Sigmoid colon (tissue), 7 donors: ENCODE measurements at places on chromosomes 4 and X.
A peak's percentile ranks its signal among the peaks of the same experiment; 100 is the strongest.

DNA sequence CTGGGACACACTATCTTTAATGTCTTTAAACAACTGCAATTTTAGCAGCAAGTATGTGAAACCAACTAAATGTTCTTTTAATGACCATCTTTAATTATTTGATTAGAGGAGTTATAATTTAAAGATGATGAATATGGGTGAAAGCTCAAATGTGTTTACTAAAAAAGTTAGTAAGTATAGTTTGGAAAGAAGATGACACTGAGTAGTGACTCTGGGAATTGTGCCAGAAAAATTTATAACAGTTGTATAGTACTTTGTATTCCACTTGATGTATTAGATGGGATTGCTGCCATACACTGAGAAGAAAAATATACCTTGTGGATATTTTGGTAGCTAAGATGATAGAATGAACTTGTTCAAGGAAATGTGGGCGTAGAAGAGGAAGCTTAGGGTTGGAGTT lies 19.5 kb upstream of the PACRGL start:
- no peak overlapping the region for H3K4me3 ChIP-seq
- no peaks in the 10 kb centered on the region for H3K36me3 ChIP-seq
- DNase-seq = no peak
- H3K27me3 ChIP-seq = no peaks in the 10 kb centered on the region
- peaks cover 28% of the 10 kb centered on the region for H3K4me1 ChIP-seq

DNA sequence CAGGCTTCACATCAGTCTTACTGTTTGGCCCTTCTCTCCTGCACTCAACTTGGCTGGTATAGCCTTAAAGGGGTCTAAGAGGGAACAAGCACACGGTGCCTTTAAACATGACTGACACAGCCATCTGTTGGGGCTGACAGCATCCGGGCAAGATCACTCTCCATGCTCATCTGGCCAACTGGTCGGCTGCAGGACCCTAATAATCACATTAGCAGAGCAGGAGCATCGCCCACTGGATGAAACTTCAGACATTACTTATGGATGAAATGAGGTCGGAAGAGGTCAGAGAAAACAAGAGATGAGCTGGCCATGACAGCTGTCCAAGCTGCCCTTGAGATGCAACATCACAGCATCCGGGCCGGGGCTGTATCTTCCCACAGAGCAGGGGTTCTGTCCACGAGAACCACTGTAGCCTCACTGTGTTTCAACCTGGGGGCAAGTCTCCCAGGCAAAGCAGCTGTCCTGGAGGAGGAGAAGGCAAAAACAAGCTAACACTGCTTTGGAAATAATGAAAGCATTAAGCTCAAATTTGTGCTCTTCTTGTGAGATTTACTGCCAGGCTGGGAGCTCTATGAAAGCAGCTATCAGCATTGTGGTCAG lies 94.4 kb upstream of the TTC29 start:
- H3K27me3 ChIP-seq = no peaks in the 10 kb centered on the region
- H3K27ac ChIP-seq = no peak overlapping the region
- H3K4me3 ChIP-seq = no peak overlapping the region

GRCh38 chrX:122441451-122441850 lies 742.6 kb upstream of the GRIA3 start:
- H3K27me3 ChIP-seq = no peaks in the 10 kb centered on the region
- no peaks in the 10 kb centered on the region for H3K36me3 ChIP-seq
- H3K4me3 ChIP-seq = no peak overlapping the region
- no peaks in the 10 kb centered on the region for H3K4me1 ChIP-seq
- no peak overlapping the region for H3K27ac ChIP-seq

- no peaks in the 10 kb centered on the region for H3K27me3 ChIP-seq
- H3K27ac ChIP-seq = no peak overlapping the region
- no peak for DNase-seq
- H3K4me3 ChIP-seq = no peak overlapping the region
- peaks cover 6% of the 10 kb centered on the region for H3K4me1 ChIP-seq
These were observed 27.0 kb downstream of the ARHGEF9 start for GRCh38 chrX:63758011-63758410.

DNA sequence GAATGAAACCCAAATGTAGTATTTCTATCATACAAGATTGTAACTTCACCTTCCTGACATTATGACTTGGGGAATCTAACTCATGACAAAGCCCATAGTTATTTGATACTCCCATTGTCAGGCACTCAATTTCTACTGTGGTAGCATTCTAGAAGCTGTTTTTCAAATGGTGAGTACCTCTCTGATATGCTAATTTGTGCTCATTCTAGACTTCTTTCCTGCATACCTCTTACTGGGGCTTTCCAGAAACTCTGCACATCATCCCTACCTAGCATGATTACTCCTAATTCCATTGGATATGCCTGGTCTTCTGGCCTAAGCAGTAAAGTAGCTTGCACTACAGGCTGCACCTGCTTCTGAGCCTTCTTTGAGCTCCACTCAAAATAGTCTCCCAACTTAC lies 50.4 kb upstream of the TMEM184C start:
- H3K36me3 ChIP-seq = no peaks in the 10 kb centered on the region
- no peak overlapping the region for H3K4me3 ChIP-seq
- H3K4me1 ChIP-seq = no peaks in the 10 kb centered on the region
- no peak overlapping the region for H3K27ac ChIP-seq
- no peaks in the 10 kb centered on the region for H3K27me3 ChIP-seq

DNA sequence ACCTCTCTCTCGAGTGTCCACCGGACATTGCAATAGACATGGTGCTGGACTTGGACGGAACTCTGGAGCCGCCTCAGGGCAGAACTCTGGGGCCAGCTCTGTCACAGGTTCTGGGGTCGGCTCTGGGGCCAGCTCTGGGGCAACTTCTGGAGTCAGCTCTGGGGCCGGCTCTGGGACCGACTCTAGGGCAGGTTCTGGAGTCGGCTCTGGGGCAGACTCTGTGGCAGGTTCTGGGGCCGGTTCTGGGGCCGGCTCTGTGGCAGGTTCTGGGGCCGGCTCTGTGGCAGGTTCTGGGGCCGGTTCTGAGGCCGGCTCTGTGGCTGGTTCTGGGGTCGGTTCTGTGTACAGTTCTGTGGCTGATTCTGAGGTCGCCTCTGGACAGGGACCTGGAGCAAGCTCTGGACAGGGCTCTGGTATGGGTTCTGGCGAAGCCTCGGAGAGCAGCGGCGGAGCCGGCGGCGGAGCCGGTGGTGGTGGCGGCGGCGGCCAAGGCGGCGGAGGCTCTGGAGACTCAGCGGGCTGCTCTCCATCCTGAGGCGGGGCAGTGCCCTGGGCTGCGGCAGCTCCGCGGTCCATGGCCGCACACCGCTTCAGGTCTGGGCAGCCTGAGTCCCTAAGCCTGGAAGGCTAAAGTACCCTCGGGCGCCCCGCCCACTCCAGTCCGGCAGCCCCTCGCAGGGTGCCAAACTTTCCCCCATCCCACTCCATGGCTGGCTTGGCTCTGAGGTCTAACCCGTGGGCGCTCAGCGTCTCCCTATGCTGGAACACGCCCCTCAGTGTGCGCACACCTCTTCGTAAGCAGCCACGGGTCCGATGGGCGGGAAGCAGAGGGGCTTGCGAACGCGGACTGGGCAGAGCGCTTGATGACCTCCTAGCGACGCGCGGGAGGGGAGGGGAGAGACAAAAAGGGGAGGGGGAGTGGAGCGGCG lies at the start of gene DGKK:
Gene DGKK, minus strand, starts transcription at position 723 of the 929 bp plus-strand sequence. Its CDS starts 147 bp downstream, at position 576.
- no peaks in the 10 kb centered on the region for H3K36me3 ChIP-seq
- no peak within 1 kb of the TSS for H3K27ac ChIP-seq
- H3K4me1 ChIP-seq = no peaks in the 10 kb centered on the region

GRCh38 chrX:110180928-110181310 lies 137.0 kb downstream of the AMMECR1 start:
- peak overlapping the region; percentile 22 for H3K27ac ChIP-seq
- H3K27me3 ChIP-seq = no peaks in the 10 kb centered on the region
- H3K4me1 ChIP-seq = no peaks in the 10 kb centered on the region
- H3K4me3 ChIP-seq = no peak overlapping the region
- no peak for DNase-seq
- no peaks in the 10 kb centered on the region for H3K36me3 ChIP-seq

- H3K4me1 ChIP-seq = peaks cover 11% of the 10 kb centered on the region
- peak; percentile 82 for DNase-seq
- H3K27ac ChIP-seq = peak overlapping the region; percentile 93
- H3K36me3 ChIP-seq = no peaks in the 10 kb centered on the region
- H3K4me3 ChIP-seq = peak overlapping the region; percentile 77
- H3K27me3 ChIP-seq = no peaks in the 10 kb centered on the region
These were observed 553 bp downstream of the SEPTIN6 start for GRCh38 chrX:119692191-119693039.

- H3K27ac ChIP-seq = no peak overlapping the region
- H3K4me1 ChIP-seq = no peaks in the 10 kb centered on the region
- no peak for DNase-seq
- no peaks in the 10 kb centered on the region for H3K27me3 ChIP-seq
These were observed 34.6 kb upstream of the TBC1D9 start for GRCh38 chr4:140790765-140791164.

GRCh38 chr4:22456291-22456690 lies 59.6 kb downstream of the ADGRA3 start:
- H3K27ac ChIP-seq = no peak overlapping the region
- DNase-seq = no peak
- H3K36me3 ChIP-seq = no peaks in the 10 kb centered on the region
- H3K4me1 ChIP-seq = no peaks in the 10 kb centered on the region
- H3K4me3 ChIP-seq = no peak overlapping the region

GRCh38 chr4:121692261-121692660 lies 4.5 kb downstream of the ANXA5 start:
- H3K27me3 ChIP-seq = no peaks in the 10 kb centered on the region
- no peak for DNase-seq
- no peak overlapping the region for H3K4me3 ChIP-seq
- H3K36me3 ChIP-seq = no peaks in the 10 kb centered on the region
- H3K4me1 ChIP-seq = no peaks in the 10 kb centered on the region

GRCh38 chr4:111213531-111213930 lies 590.7 kb upstream of the PITX2 start:
- no peaks in the 10 kb centered on the region for H3K4me1 ChIP-seq
- no peak overlapping the region for H3K4me3 ChIP-seq
- no peak overlapping the region for H3K27ac ChIP-seq
- H3K36me3 ChIP-seq = no peaks in the 10 kb centered on the region

DNA sequence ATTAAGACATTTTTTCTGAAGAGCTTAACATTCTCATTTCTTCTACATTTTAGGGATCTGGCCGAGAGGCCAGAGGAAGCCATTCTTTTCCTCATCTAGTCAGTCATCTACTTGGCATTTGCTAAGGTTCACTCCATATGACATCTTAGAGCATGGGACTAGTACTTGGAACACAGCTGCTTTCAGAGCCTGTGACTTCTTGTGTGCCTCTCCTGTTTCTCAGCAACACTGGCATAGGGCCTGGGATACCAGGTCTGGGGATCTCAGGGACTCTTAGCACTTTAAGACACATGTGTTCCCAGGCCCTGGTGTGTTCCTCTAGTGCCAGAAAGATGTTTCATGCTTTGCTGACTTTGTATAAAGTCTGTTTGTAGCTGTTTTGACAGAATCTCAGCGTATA lies 7.3 kb downstream of the PLP1 start:
- H3K4me3 ChIP-seq = no peak overlapping the region
- H3K27me3 ChIP-seq = no peaks in the 10 kb centered on the region
- DNase-seq = no peak
- no peaks in the 10 kb centered on the region for H3K36me3 ChIP-seq
- peaks cover 6% of the 10 kb centered on the region for H3K4me1 ChIP-seq

GRCh38 chrX:151759041-151759708 lies 24.6 kb downstream of the CNGA2 start:
- H3K27me3 ChIP-seq = no peaks in the 10 kb centered on the region
- H3K4me1 ChIP-seq = no peaks in the 10 kb centered on the region
- H3K27ac ChIP-seq = no peak overlapping the region

GRCh38 chr4:97074531-97074930 lies 1068.7 kb downstream of the STPG2 start:
- H3K4me3 ChIP-seq = no peak overlapping the region
- H3K4me1 ChIP-seq = no peaks in the 10 kb centered on the region
- no peak overlapping the region for H3K27ac ChIP-seq
- no peak for DNase-seq
- H3K36me3 ChIP-seq = no peaks in the 10 kb centered on the region

DNA sequence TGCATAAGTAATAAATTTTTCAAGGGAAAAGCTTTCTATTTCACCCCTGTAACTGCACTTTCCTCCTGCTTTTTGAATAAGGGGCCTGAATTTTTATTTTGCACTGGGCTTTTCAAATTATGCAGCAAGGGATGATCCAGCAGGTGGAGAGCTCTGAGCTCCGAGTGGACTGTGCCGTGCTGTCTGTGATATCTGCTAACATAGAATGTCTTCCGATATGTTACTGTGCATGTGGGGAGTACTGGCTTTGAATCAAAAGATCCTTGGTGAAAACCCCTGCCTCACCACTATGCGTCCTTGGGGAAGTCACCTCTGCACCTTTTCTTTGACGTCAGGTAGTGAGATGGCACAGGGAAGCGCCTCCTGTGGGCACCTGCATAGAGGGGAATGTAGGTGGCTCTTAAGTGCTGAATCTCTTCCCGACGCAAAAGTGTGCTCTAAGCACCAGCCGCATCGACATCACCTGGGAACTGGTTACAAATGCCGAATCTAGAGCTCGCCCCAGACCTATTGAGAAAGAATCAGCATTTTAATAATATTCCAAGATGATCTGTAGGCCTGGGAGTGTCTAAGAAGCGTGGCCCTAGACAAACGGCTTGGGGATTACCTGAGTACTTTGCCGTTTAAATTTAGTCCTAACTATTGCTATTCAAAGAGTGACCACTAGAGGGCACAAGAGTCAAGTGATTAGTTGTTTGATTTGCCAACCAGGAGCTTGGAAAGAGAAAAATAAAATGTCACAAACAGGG lies 19.2 kb upstream of the WFS1 start:
- no peak overlapping the region for H3K4me3 ChIP-seq
- H3K27ac ChIP-seq = no peak overlapping the region
- peaks cover 5% of the 10 kb centered on the region for H3K4me1 ChIP-seq
- H3K27me3 ChIP-seq = peaks cover 36% of the 10 kb centered on the region
- no peak for DNase-seq
- no peaks in the 10 kb centered on the region for H3K36me3 ChIP-seq

DNA sequence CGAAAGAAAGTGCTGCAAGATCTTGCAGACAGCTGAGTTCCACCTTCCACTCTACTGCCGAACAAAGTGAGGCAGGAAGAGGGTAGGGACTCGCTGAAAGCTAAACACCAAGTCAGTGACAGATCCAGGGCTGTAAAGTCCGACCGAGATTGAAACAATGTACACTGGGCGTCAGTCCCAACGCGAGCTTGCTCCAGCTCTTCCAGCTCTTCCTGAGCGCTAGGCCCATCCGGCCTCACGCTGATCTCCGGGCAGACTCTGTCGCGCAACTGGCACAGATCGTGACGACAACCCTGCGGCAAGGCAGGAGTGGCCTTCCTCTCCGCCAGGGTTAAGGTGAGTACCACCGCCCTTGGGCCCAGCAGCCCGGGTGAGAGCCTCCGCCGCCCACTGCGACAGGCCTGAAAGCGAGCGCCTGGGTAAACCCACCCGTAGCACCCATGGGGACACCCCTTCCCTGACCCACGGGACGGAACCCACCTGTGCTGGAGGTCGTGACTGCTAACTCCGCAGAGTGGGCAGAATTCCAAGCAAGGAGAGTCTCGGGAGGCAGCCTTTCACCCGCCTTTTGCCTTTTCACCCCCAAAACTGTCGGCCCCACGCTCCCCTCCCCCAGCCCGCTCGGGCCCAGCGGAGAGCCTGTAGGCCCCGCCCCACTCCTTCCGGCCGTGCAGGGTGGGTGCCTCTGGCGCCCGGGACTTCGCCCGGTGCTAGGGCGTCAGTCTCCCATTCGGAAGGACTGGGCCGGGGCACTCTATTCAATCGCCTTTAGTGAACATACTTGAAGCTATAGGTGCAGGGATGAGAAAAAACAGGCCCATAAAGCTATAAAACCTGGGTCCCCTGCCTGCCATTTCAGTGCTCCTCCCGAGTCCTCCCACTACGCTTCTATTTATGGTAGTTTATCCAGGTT lies at the start of gene TMLHE:
Gene TMLHE, minus strand, starts transcription at position 641 of the 913 bp plus-strand sequence. CDS start 67,676 bp downstream, outside the sequence.
- DNase-seq = peak; percentile 76
- H3K4me1 ChIP-seq = peaks cover 8% of the 10 kb centered on the region
- no peaks in the 10 kb centered on the region for H3K27me3 ChIP-seq
- H3K27ac ChIP-seq = peak within 1 kb of the TSS; percentile 89

GRCh38 chr4:26083987-26084386 lies 170.0 kb downstream of the SMIM20 start:
- no peak overlapping the region for H3K27ac ChIP-seq
- no peak overlapping the region for H3K4me3 ChIP-seq
- peak; percentile 78 for DNase-seq
